OCI-LY7 (cell line): ENCODE measurements at places on chromosomes 1 and 21.
A peak's percentile ranks its signal among the peaks of the same experiment; 100 is the strongest.

DNA sequence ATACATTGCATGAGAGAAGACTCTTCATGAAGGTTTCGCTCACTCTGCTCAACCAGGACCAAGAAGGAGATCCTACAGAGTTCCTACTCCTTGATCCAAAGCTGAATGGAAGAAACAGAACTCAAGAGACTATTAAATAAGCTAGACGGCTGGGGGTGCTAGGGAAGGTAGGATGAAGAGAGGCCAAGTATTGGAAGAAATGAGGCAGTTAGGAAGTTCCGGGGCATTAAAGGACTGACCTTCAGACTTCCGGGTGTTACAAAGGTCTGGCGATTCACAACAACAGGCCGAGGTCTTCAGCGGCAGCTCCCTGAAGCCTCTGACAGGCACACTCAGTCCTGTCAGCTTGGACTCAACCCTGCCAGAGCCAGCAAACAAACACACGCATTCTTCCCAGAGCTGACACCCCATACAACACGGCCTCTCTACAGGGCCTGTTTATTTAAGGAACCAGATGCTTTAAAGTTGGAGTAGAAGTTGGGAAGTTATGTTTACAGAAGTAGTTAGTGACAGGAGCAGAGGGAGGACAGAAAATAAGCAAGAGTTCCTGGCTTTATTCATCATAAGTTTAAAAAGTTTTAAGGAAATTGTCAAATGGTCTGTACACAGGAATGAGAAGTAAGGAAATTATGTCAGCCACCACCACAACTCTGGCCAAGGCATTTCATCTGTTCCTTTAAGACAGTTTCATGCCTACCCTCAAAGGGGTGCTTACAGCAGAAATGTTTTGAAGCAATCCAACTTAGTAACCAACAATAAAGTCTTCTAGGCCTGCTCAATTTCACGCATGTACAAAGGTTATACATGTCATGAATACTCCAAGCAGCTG is 4.7 kb downstream of the SORT1 start:
- DNase-seq, result no peak

DNA sequence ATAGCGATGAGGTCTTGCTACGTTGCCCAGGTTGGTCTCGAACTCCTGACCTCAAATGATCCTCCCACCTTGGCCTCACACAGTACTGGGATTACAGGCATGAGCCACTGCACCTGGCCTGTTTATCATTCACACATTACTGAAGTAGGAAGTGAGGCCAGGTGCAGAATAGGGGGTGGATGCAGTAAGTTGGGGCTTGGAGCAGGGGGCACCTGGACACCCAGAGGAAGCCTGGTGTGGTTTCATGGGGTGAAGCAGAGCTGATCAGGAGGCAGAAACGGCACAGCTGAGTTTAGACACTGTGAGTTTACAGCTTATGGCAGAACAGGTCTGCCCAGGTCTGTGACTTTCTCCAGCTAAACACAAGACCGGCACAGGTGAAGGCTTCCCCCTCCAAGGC is 4.9 kb downstream of the CDA start:
- peak; percentile 51 for DNase-seq

DNA sequence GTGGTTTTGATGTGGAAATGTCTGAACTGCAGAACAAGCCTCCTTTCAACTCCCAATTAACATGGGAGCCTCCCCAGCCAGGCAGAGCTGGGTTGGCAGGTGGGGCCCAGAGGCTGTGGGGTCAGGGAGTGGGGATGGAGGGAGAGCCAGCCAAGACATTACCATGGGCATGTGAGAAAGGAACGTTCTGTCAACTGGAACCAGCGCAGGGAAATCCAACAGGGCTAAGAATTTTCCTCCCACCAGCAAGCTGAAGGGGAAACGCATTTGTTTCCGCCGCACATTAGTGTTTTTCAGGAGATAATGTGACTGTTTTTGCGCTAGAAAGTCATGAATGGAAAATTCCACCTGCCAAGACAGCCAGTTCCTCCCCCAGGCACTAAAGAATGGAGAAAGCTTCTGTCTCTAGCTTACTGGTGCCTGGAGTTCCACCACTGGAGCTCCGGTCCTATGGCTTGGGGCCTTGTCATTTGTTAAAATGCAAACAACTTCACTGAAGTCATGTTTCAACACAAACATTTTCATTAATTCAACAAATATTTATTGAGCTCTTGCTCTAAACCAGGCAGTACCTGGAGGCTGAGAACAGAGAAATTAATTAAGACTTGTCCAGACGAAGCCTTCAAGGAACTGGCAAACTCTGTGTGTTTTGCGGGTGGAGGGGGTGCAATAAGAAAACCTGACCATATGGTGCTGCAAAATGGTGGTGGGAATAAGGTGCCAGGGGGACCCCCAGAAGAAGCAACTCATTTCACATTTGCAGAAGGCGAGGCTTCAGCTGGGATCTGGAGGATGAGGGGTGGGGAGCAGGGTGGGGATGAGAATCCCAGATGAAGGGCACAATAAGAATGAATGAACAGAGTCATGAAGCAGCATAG is 305.1 kb downstream of the MATN1 start:
- no peak for DNase-seq

GRCh38 chr1:167935216-167936067 is 1.0 kb upstream of the DCAF6 start:
- peak; percentile 62 for DNase-seq

- DNase-seq, result no peak
These were observed 7.7 kb downstream of the PADI1 start for GRCh38 chr1:17212487-17213121.
